Choroid plexus epithelial cell (primary cell): ENCODE measurements at places on chromosomes 2 and 18.

DNA sequence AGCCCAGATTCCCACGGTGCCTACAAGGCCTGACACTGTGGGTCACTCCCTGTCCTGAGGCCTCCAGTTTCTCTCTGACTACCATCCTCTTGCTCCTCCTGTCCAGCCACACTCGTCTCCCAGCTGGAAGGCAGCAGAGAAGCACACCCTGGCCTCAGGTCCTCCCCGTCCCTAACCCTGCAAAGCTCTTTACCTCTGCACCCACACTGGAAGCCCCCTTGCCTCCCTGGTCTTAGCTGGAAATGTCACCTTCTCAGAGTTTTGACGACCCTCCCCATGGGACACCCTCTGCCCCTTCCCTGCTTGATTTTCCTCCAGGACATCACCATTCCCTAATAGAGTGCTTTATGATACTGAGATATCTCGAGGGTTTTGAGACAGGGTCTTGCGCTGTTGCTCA lies 10.6 kb downstream of the RNU2-63P start:
- no peak for DNase-seq

DNA sequence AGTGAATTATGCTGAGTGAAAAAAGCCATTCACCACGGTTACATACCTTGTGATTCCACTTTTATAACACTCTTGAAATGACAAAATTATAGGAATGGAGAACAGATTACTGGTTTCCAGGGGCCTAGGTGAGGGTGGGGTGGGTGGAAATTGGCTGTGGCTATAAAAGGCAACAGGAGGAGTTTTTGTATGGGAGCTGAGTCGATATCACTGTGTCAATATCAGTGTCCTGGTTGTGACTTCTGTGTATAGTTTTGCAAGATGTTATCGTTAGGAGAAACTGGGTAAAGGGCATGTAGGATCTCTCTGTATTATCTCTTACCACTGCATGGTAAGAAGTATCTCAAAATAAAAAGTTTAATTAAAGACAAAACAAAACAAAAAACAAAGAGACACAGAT lies 84.3 kb downstream of the EDAR start:
- DNase-seq, result no peak

GRCh38 chr2:60475123-60475830 lies 78.2 kb downstream of the BCL11A start:
- DNase-seq, result no peak

DNA sequence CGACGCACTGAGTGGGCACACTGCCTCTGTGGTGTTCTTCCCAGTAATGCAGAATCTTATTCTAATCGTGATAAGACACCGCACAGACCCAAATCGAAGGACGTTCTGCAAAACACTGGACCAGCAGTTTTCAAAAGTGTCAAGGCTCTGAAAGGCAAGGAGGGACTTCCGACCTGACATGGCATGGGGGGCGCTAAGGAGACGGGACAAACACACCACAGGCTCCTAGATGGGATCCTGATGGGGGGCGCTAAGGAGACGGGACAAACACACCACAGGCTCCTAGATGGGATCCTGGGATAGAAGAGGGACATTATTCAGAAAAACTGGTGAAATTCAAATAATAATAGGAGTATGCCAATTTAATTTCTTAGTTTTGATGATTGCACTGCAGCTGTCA lies 191.4 kb downstream of the LDLRAD4 start:
- DNase-seq, result no peak

DNA sequence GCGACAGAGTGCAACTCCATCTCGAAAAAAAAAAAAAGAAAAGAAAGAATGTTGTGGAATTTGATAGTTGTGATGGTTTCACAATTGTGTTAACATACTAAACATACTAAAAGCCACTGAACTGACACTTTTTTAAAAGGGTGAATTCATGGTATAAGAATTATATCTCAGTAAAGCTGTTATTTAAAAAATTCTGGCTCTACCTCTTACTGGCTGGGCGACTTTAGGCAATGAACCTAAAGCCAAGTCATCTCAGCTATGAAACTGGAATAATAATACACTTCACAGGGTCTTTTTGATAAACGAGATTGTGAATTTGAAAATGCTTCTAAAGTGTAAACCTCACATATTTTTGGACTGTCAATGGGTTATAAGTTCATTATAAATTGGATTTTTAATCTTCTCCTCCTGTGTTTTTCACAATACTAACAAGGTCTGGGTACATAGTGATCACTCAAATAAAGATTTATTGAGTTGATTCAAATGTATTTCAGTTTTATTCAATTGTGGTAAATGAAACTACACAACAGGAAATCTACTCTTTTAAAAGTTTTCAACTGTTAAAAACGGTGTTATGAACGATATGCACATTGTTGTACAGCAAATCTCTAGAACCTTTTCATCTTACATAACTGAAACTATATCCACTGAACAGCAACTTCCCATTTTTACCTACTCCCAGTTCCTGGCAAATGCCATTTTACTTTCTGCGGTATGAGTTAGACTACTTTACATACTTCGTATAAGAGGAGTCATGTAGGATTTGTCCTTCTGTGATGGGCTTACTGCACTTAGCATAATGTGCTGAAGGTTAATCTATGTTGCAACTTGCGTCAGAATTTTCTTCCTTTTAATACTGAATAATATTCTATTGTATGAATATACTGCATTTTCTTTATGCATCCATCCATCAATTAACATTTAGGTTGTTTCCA lies 43.0 kb upstream of the GTF2A1L start:
- DNase-seq, result no peak

DNA sequence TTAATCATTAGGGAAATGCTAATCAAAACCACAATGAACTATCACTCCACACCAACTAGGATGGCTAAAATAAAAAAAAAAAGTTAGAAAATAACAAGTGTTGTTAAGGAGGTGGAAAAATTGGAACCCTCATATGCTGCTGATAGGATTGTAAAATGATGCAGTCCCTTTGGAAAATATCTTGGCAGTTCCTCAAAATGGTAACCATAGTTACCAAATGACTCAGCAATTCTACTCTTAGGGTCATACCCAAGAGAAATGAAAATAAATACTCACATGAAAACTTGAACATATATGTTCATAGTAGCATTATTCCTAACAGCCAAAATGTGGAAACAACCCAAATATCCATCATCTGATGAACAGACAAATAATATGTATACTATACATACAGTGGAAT lies 15.7 kb upstream of the ACVR2A start:
- DNase-seq, result peak; percentile 92

- DNase-seq, result no peak
Measured at GRCh38 chr2:9020267-9020666, 16.8 kb upstream of the MBOAT2 start.

- DNase-seq, result peak; percentile 50
Measured at GRCh38 chr2:204950695-204951346, 405.5 kb downstream of the PARD3B start.

DNA sequence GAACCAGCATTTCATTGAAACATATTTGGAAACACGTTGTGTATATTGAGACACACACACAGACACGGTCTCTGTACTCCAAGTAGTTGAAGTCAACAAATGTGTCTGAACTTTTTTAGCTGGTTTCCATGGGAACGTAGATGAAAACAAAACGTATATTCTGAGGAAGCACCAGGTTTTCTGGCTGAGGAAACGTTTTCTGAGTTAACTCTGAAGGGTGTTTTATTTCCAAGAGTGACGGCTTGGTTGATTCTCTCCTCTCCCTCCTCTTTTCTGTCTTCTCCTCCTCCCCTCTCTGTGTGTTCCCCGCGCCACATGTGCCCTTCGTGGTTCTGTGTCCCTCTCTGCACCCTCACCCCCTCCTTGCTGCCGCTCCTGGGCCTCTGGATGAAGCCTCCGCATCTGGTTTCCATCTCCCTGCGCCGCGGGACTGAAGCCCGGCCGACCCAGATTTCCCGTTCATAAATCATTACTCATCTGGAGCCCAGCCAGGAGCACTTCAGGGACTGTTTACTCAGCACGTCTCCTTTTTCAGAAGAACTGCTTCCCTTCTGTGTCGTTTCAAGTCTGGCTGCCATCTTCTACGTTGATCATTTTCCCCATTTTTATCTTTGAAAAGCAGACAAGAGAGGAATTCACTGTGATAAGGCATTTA lies 122.7 kb downstream of the COL6A3 start:
- DNase-seq, result peak; percentile 100

- DNase-seq, result no peak
Measured at GRCh38 chr2:219435701-219436100, 1.1 kb downstream of the SPEG start.

- DNase-seq, result no peak
Measured at GRCh38 chr18:38022234-38022633, 456.6 kb upstream of the CELF4 start.

DNA sequence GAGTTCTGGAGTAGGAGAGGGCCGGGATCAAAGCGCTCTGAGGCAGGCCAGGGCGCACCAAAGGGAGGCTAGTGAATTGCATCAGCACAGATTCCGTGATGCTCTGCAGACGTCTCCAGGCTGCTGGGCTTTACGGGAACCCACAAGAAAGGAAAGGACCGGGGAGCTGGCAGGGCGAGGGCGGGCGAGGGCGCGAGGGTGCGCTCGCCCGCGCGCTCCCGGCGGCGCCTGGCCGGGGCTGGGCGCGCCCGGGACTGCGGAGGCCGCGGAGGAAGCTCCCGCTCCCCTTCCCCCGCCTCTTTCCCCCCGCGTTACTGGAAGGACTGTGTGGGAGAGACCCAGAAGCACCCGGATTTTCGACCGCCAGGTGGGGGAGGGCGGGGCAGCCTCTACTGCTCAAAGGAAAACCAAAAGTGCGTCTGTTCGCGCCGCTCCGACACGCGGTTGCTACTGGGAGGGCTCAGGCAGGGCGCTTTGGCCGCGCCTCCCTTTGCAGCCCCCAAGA lies 2.4 kb upstream of the FOSL2 start:
- DNase-seq, result peak; percentile 97

DNA sequence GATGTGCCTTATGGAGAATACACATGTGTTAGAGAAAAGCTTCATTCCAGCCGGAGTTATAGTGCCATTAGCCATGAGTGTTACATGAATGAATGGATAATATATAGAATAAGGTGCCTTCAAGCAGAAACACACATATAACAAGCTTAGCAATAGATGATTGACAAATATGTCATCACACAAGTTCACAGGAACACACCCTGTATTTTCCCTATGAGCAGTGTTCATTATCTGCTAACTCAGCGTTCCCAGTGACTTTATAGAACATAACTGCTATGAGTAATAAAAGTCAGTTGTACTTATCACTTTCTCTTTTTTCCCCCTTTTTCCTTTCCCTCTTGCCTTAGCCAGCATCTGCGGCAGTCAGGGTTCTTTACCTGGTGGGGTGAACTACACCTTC lies 65.1 kb downstream of the TIMM21 start:
- DNase-seq, result no peak

GRCh38 chr2:46267616-46268015 lies 29.6 kb upstream of the EPAS1 start:
- peak; percentile 56 for DNase-seq

DNA sequence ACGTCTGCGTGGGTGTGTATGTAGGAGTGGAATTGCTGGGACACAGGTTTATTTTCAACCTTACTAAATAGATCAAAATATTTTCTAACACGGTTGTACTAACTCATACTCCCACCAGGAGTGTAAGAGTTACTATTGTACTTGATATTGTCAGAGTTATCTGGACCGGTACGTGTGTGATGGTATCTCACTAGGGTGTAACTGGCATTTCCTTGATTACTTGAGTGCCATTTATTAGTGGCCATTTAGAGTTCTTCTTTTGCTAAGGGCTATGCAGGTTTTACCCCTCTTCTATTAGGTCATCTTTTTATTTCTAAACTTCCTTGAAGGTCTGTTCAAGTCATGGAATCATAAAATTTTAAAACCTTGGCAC lies 33.5 kb downstream of the CENPO start:
- no peak for DNase-seq

DNA sequence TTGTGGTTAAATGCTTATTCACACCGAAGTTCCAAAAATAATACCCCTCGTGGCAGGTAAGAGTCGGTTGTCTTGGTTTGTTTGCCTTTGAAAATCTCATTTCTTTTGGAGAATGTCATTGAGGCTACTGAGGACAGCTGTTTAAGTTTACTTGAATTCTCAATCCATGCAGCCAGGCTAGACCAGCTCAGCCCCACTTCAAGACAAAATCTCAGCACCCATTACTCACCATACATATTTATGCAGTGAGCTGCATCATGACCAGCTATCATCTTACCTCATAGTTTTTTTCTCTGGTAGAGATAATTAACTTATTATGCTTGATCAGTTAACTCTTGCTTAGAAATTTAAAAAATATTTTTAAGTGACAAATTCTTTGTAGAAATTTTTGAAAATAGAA lies 115.9 kb downstream of the HAUS1 start:
- DNase-seq, result peak; percentile 63

DNA sequence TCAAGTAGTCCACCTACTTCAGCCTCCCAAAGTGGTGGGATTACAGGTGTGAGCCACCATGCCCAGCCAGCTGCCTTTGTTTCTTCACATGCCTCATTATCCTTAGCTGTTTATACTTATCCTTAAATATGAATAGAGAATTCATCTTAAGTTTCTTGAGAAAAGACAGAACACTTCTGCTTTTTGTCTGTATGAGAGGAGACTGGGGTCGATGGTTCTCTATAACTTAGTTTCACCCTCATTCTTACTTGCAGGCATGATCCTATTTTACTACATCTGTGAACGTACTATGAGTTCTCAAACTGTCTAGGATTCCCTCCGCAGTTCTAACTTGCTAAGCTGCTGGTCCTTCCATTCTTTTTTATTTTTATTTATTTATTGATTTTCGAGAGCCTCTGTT lies 20.4 kb downstream of the PPM1B start:
- DNase-seq, result no peak

- no peak for DNase-seq
Measured at GRCh38 chr18:34744569-34744968, 34.5 kb downstream of the DTNA start.

DNA sequence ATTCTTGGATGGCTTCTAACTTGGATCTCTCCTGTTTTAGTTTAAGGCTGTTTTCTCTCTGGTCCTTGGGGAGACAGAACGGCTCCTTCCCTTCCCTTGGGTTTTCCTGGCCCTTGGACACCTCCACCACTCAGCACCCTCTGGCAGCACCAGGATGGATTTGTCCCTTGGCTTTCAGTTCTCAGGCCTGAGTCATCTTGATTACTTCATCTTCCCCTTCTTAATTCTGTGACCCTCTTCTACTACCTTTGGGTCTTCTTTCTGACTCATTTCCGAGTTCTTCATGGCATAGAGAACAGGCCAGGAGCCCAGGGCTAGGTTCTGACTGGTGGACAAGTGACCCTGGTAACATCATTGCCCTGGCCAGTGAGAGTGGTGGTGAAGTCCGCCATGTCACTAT lies 14.9 kb downstream of the IGFBP2 start:
- peak; percentile 46 for DNase-seq

- DNase-seq, result no peak
Measured at GRCh38 chr2:99543247-99543646, 53.4 kb upstream of the REV1 start.

GRCh38 chr2:75560768-75561565 lies at the start of gene EVA1A:
TSS of gene EVA1A (minus strand) at chr2:75560939. CDS start at chr2:75518140, 42,799 bp downstream.
- peak; percentile 82 for DNase-seq

GRCh38 chr2:62817348-62817747 lies 111.8 kb downstream of the EHBP1 start:
- DNase-seq, result no peak

- DNase-seq, result no peak
Measured at GRCh38 chr2:158823486-158824237, 28.5 kb downstream of the DAPL1 start.

GRCh38 chr18:44885507-44885906 lies 204.8 kb downstream of the SETBP1 start:
- no peak for DNase-seq
